T-helper 22 cell (primary cell): ENCODE measurements at places on chromosomes 7 and 10.
A peak's percentile ranks its signal among the peaks of the same experiment; 100 is the strongest.

GRCh38 chr10:70879207-70879606 is 9.2 kb downstream of the PCBD1 start:
- DNase-seq = no peak

- no peak for DNase-seq
Measured at GRCh38 chr7:106166651-106167342, 54.7 kb upstream of the SYPL1 start.

GRCh38 chr7:21364801-21365271 is 63.0 kb upstream of the SP4 start:
- DNase-seq = no peak

- no peak for DNase-seq
Measured at GRCh38 chr7:84612981-84613681, 418.5 kb upstream of the SEMA3A start.

GRCh38 chr10:26914898-26915297 is 54.1 kb upstream of the ABI1 start:
- DNase-seq = no peak

DNA sequence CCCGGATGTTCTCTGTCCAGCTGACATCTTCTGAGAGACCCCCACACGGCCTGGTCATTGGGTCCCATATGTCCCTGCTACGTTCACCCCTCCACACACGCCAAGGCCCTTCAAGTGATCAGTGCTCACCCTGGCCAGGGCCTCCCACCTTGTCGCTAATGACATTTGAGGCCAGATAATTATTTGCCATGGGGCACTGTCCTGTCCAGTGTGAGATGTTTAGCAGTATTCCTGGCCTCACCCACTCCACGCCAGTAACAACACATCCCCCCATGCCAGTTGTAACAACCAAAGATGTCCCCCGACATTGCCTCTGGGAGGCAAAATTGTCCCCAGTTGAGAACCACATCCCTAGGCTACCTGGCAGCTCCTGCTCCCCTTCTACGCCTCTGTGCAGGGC is 49.9 kb upstream of the NANOS1 start:
- no peak for DNase-seq

DNA sequence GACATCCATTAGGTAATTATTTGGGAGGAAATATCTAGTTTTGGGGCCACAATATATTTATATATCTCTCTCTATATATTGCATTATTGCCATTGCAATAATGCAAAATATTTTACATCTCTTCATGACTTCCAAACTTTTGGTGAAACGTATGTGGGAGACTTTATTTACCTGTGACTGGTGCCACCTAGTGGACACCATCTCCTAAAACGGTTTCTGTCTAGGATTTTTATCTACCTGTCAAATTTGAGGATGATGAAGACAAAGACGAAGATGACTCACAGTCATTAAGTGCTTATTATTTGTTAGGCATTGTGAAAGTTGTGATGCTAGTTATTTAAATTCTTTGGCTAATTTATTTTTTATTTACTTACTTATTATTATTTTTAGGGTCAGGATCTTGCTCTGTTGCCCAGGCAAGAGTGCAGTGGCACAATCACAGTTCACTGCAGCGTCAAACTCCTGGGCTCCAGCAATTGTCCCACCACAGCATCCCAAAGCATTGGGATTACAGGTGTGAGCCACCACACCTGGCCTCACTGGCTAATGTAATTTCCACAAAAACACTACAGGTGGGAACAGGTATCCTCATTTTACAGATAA is 18.7 kb upstream of the CBLL1 start:
- peak; percentile 8 for DNase-seq

GRCh38 chr10:71608819-71609768 is 110.5 kb downstream of the C10orf105 start:
- no peak for DNase-seq

GRCh38 chr7:44066494-44067063 is 1.2 kb upstream of the PGAM2 start:
- no peak for DNase-seq

- no peak for DNase-seq
Measured at GRCh38 chr10:78913219-78914059, 155.3 kb upstream of the ZMIZ1 start.
